ENCODE measurements at places on chromosomes 11 and 22.
A peak's percentile ranks its signal among the peaks of the same experiment; 100 is the strongest.

DNA sequence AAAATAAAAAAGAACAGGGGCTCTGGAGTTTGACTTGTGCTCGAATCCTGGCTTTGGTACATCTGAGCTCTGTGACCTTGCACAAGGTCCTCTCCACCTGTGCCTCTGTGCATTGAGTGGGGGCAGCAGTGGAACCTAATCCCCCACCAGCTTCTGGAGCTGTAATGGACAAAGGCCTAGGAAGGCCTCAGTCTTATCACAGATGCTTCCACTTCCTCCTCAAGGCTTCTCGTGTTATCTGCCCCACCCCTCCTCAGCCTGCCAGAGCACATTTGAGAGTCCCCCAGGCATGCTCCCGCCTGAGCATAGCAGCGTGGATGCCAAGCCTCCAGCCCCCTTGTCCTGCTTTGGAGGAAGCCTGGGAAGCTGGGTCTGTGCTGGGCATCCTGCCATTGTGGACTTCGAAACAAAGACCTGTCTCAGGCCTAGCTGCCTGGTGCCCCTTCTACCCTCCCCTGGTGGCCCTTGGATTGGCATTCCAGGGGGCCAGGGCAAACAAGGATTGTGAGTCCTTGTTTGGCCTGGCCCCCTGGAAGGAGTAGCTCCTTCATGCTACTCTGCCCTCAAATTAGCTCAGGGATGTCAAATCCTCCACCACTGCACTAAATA, 15.0 kb downstream of the SLC35E4 start:
- no peak for DNase-seq

- peak; percentile 82 for DNase-seq
These were observed 837 bp upstream of the PLAAT5 start for GRCh38 chr11:63491636-63492372.

- DNase-seq, result no peak
These were observed 10.8 kb downstream of the PRR5L start for GRCh38 chr11:36306888-36307287.

DNA sequence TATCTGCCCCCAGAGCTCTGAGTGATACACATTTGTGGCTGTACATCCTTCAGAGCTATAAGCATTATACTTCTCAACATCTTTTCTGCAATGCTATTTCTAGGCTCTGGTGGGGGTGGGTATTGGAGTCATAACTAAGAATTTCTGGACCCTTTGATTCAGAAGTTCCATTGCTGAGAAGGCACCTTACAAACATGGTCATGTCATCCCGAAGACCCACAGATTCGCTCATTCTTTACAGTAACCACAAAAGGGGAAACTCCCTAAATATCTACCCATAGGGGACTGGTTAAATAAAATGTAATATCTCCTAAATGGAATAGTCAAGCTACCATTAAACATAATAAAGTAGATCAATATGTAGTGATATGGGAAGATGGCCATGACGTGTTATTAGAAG, 98.8 kb downstream of the PRR5L start:
- no peak for DNase-seq

GRCh38 chr11:72828081-72828567, 13.9 kb downstream of the ATG16L2 start:
- no peak for DNase-seq

- no peak for DNase-seq
These were observed 20.7 kb upstream of the NCF4 start for GRCh38 chr22:36840106-36840505.

GRCh38 chr11:10511181-10511621, 29.8 kb downstream of the RNF141 start:
- DNase-seq, result no peak

DNA sequence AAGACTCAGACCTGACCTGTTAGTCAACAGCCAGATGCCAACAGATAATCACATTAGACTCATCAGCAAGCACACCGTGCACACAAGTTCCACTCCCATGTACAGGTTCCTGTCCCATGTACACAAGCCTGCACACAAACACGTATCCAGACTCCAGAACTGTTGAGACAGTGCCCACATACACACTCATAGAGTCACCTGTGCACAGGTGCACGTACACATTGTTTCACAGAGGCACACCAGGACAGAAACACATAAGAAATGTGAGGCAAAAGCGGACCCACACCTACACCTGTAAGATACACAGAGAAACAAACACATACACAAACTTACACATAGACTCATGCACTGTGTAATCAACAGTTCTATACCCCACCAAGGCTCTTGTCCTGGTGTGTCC, 2.7 kb upstream of the ZNF74 start:
- no peak for DNase-seq

DNA sequence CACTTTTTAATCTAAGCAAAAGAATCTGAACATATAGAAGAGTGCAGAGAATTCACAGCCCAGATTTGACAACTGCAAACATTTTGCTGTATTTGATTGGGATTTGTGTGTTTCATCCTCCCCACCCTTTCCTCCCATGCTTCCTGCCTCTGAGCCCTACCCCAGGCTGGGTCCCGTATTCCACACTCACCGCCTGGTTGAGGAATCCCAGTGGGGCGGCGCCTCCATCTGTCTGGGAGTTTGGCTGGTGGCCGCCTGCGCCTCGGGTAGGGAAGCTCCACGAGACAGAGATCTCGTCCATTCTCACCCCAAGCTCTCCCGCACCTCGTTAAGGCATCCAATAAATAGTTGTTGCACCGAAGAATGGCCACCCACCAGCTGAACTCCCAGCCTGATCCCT, 105.9 kb upstream of the SLC22A12 start:
- DNase-seq, result no peak

DNA sequence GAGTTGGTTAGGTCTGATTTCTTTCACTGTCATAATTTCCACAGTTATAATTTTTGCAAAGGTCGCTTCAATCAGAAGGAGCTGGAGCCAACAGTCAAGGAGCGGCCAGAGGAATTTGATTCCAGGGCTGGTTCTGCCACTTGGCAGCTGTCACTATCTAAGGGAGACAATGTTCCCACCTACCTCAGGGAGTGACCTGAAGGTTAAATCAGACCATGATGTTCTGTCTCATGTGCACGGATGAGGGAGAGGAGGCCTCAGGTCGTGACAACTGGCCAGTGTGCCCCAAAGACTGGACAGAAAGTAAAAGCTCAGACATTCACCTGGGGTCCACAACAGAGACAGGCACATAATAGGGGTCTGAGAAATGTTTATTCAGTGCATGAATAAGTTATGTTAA, 7.6 kb downstream of the MRGPRD start:
- no peak for DNase-seq

DNA sequence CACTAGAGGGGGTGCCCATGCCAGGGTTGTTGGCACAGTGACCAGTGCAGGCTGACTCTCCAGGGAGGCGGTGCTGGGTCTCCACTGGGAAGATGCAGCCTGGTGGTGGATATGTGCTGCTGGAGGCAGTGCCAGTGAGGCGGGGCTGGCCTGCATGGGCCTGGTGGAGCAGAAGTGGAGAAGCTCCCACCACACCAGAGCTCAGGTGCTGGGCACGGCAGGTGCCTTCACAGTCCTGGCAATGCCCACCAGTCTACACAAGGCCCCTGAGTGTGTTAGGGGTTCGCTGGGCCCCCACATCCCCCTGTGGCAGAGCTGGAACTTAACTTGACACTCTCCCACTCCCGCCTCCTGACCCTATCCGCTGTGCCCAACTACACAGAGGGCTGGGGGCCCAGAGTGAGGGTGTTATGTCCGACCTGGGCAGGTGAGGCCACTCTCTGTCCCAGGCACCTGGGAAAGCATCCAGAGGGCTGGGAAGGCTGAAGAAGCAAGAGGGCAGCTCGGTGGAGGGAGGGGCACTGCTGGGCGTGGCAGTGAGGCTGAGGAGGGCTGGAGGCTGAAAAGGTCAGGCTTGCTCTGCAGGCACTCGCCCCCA, 102.4 kb upstream of the B3GAT1 start:
- no peak for DNase-seq

GRCh38 chr11:65329944-65330403, 3.7 kb upstream of the DPF2 start:
- DNase-seq, result peak; percentile 46

- no peak for DNase-seq
These were observed 18.1 kb upstream of the OR5AL1 start for GRCh38 chr11:56394381-56394780.

- DNase-seq, result no peak
These were observed 5.0 kb downstream of the BSCL2 start for GRCh38 chr11:62702246-62702645.

DNA sequence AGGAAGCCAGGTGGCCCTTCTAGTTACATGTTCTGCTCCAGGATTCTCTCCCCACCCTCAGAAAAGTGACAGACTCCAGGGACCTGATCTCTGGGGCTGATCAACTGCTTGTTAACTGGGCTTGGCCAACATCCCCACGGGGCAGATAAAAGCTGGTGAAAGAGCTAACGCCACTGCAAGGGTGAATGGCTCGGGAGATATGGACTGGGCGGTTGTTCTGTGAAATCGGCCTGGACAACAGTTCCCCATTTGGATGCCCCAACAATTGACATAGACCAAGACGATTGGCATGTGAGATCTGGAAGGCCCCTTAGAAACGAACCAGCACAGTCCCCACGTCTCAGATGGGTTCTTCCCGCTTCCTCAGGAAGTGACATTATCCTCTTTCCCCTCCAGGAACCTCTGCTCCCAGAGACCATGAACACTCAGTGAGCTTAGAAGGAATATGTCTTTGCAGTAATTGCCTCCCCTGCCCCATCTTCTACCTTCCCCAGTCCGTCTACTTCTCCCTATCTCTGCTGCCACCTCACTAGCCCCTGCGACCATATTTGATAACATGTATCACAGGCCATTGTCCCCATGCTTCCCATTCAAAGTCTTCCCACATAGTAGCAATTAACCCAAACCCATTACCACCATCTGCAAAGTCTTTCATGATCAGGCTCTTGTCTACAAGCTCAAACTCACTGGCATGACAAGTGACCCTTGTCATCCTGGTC, 5.6 kb upstream of the PRG2 start:
- no peak for DNase-seq

DNA sequence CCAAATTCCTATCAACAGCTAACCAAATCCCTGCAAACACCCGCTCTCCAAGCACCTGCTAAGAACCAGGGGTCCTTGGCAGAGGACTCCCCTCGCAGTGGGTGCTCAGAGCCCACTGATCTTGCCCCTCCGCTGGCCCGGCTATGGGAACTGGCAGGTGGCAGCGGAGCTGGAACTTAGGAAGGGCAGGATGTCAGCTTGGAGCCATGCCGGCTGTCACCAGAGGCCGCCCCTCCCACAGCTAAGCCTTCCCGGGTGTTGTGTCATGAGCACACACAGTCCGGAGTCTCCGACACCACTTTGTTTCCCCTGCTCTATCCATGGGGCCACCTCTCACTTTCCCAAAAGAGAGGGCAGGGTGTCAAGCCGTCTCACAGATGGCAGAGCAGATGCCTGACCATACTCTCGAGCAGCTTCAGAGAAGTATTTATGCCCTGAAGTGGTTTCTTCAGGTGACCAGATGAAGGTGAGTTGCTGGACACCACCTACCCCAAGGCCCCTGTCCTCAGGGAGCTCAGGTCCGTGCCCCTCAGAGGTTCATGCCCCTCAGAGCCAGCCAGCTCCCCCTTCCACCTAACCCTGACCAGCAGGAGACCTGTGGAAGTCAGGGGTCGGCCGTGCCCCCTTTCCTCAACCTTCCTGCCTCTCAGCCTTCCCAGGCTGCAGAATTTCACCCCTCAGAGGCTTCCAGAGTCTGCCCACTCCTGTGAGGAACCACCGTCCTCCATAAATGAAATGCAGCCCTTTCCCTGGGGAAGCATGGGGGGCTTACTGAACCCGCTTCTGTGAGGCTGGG, 545.7 kb upstream of the B3GAT1 start:
- DNase-seq, result no peak

GRCh38 chr11:33309118-33309517, 51.9 kb downstream of the HIPK3 start:
- no peak for DNase-seq

DNA sequence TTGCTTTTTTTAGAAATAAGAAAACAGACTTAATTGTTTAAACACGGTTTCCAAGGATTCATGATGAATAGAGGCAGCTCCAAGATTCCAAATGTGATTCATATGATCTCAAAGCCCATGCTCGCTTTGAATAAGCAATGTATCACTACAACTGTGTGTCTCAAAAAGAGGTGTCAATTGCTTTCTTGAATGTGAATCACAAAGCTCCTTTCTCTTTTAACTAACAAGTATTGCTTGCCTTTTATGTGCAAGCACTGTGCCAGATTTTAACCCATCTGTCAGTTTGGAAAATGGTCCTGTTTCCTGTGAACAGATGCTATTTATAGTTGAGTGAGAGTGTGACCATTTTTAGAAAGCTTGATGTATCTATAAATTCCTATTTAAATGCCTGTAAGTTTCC, 6.5 kb downstream of the OOSP1 start:
- DNase-seq, result no peak

- no peak for DNase-seq
These were observed 5.4 kb downstream of the RELT start for GRCh38 chr11:73381589-73381988.

GRCh38 chr11:65606876-65607613, 7.0 kb downstream of the MAP3K11 start:
- no peak for DNase-seq

GRCh38 chr11:59729834-59730233, 16.2 kb upstream of the OR10V1 start:
- DNase-seq, result no peak

- no peak for DNase-seq
These were observed 129.5 kb upstream of the TBCEL start for GRCh38 chr11:120894202-120894985.

- DNase-seq, result no peak
These were observed 29.8 kb downstream of the JAM3 start for GRCh38 chr11:134098566-134099184.

DNA sequence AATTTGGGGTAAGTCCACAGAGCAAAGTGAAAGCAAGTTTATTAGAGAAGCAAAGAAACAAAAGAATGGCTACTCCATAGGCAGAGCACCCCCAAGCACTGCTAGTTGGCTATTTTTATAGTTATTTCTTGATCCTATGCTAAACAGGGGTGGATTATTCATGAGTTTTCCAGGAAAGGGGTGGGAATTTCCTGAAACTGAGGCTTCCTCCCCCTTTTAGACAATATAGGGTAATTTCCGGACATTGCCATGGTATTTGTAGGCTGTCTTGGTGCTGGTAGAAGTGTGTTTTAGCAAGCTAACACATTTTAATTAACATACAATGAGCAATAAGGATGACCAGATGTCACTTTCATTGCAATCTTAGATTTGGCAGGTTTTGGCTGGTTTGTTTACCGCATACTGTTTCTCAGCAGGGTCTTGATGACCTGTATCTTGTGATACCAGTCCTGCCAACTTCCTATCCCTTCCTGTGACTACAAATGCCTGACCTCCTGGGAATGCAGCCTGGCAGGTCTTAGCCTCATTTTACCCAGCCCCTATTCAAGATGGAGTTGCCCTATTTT, 937 bp upstream of the C1QTNF6 start:
- no peak for DNase-seq

- DNase-seq, result no peak
These were observed 26.9 kb downstream of the SUSD2 start for GRCh38 chr22:24208012-24208749.
